Stimulated activated CD8-positive, alpha-beta memory T cell treated with anti-CD3 and anti-CD28 coated beads, Interleukin-4, amount 100 ng/mL, for 1 hour (primary cell): ENCODE measurements at places on chromosomes 11 and 22.

DNA sequence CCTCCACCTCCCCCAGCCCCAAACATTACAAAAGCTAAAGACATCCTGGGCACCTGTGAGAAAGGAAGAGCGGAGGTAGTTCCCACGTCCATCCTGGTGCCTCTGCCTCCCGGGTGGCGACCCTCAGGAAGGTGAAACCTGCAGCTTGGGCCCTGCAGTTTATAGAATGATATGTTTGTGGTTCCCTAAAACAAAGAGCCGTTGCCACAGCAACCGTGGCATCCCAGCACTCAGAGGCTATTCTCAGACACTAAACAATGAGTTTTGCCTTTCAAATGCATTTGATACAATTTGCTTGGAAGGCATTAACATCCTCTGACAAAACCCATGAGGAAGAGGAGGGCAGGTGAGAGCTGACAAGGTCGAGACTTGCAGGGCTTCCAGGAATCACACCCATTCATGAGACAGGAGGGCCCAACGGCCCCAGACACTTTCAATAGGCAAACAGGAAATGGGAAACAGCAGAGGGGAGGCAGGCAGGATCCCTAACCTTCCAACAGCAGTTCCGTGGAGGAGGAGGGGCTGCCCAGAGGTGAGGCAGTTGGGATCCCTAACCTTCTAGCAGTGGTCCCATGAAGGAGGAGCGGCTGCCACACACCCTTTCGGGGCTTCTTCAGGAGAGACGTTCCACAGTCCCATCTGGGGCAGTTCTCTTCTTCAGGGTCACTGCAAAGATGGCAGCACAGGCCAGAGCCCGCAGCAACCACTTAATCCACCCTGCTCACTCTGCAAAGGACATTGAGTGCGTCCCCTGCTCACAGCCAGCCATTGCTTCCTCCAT lies 379.2 kb downstream of the SHANK2 start:
- DNase-seq: no peak

DNA sequence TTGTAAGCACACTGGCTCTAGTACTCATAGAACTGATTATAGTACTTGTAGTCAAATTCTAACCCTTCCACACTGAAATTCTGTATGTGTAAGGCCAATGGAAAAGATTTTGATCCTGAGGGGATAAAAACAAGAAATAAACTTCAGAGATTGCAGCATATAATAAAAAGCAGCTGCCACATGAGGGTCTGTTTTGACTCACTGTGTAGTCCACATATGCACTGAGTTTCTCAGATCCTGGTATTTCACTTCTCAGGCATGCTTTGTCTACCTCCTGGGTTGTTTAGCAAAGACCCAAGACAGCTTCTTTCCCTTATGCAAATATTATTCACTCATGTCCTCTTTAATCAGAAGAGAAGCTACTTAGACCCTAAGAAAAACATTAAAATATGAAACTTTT lies 71.1 kb upstream of the SLC5A12 start:
- no peak for DNase-seq

GRCh38 chr22:46654426-46654825 lies 34.2 kb downstream of the GRAMD4 start:
- no peak for DNase-seq

- no peak for DNase-seq
Observed at GRCh38 chr22:45533703-45534102, 31.0 kb downstream of the FBLN1 start.

- DNase-seq: no peak
Observed at GRCh38 chr11:2758751-2759150, 59.0 kb upstream of the KCNQ1OT1 start.

DNA sequence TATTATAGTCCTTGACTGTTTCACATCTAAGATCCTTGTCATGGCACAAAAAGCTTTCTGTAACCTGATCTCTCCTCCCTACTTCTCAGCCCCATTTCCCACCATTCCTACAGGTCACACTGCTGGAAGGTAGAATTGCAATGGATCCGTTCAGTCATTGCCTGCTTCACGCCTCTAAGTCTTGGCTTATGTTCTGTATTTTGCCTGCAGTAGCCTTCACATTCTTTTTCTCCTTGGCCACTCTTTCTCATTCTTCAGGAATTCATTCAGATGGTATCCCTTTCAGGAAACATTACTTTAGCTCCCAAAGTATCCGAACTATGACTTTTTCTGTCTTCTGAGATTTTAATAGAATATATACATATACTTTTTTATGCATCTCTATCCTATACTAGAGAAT lies 731.5 kb downstream of the NTM start:
- no peak for DNase-seq

DNA sequence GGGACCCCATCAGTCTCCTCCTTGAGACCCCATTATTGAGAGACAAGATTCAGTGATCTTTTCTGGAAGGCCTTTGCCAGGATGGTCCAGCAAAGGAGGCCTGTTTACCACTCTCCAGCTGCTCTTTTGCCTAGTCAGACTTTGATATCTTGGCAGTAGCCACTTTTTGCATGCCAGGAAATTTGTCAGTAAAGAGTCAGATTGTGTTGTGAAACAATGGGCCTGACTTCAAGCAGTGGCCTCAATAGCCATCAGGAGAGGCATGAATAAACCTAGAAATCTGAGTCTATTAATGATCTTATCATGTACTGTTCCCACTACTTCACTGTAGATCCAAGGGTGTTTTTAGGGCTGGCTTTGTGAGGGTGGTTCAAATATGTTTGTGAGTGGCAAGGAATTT lies 479.4 kb downstream of the JRKL start:
- no peak for DNase-seq

DNA sequence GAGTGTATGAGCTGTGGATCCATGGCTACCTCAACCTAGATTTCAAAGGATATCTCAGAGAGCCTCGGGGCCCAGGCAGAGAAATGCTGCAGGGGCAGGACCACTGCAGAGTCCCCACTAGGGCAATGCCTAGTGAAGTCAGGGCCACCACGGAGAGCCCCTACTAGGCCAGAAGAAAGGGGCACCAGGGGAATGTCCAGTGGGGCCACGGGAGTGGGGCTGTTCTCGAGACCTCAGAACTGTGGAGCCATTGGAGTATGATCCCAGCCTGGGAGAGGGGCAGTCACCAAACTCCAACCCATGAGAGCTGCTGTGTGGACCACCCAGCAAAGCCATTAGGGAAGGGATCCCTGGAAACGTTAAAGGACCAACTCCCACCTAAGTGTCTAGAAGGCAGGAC lies 24.5 kb downstream of the RTL6 start:
- DNase-seq: no peak
